BJ (cell line): ENCODE measurements at places on chromosomes 2 and 18. TPM values are rescaled to one million over a fixed set of nuclear protein-coding genes. Genes with fewer than 3 reads are reported as not detected.

DNA sequence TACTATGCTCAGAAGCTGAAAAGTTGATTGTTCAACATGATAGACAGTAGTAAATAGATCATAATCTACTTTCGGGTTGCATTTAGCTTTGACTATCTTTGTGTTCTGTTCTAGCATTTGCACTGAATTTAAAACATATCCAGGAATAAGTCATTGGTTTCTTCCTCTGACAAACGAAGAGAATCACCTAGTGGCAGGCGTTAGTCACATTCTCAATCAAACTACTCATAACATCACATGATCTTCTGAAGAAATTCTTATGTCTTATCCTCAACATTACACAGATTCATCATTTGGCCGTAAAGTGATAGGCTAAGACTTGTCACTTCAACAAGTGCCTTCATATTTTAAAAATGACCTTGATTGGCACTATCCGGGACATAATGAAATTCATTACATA lies 63.6 kb upstream of the TTC21B start:
- DNase-seq, result no peak

The SERPINB13 gene
- polyA plus RNA-seq, result not detected in 2 replicates

DNA sequence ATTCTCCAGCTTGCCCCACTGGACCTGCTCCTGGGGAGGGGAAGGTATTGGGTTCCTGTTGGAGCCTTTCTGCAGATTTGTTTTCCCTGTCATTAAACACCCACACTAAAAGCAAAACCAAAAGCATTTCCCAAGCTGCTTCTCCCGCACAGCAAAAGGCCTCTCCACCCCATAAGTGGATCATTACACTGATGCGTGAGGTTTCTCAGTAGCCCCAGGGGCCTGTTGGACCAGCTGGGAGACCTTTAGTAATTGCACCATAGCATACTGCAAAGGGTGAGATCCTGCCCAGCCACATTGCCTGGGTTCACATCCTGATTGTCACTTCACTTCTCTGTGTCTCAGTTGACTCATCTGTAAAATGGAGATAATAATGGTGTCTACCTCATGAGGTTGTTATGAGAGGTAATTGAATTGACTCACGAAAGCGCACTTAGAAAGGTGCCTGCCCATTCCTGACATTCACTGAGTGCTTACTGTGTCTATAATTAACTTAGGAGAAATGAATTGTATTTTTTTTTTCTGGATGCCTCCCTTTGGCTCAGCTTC lies 43.9 kb downstream of the TOGARAM2 start:
- no peak for DNase-seq

The POTEI gene
- not detected in 2 replicates for polyA plus RNA-seq

- DNase-seq, result no peak
These were observed 269.7 kb upstream of the APCDD1 start for GRCh38 chr18:10184776-10185175.

DNA sequence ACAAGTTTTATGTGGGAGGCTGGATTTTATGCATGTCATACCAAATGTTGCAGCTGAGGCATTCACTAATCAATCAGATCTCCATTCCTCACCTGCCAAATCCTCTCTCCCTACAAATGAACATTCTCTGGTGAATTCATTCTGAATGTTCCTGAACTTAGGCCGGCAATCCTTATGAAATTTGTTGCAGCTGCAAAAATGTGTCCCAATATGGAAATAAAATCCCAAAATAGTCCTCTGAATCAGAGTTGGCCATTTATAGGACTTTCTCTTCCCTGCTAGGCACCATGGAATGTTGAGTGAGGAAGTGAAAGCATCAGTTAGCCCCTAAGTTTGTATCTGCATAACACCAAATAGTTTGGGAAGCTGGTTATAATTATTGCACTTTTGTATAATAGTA lies 25.6 kb downstream of the GCA start:
- no peak for DNase-seq

DNA sequence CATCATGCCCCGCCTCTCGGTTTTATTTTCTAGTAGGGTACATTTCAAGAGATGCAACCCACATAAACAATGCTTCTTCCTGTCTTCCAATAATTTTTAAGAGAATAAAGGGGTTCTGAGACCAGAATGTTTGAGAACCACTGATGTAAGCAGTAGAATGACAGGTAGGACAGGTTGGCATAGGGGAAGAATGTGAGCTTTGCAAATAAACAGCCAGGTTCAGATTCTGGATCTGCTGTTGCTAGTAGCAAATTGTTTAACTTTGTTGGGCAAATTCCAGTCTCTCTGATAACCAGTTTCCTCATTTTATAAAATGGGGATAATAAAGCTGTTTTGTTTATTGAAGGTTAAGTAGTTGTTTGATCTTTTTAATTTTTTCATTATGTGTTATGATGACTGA lies 32.8 kb downstream of the SOCS6 start:
- no peak for DNase-seq

DNA sequence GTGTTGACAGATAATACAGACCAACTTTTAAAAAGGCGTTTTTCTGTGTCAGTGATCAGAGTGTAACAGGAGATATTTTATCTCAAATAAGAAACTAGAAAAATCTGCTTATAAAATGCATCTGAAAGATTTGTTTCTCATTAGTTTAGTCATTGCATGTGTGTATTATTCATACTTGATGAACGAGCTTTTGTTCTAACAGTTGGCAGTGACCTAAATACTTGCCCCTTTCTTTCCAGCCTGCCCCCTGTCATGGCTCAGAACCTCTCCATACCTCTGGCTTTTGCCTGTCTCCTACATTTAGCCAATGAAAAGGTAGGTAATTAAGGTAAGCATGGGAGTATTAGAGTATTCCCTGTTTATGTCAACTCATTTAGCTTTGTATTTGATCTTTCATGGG lies 33.6 kb downstream of the NCAPH start:
- DNase-seq, result no peak

DNA sequence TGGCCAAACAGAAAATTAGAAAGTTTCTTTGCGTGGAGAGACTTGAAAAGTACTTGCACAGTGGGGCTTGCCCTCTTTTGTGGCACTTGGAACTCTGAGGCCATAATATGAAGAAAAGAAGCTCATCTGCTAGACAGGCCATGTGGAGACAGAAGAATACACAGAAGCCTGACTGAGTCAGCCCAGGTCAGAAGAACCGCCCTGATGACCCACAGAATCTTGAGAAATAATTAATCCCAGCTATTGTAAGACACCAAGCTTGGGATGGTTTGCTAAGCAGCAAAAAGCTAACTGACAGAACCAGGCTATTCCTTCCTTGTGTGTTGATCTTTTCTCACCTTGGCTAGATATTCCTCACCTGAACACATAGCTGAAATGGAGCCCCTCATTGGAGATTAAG lies 33.7 kb downstream of the G6PC2 start:
- DNase-seq, result no peak

GRCh38 chr2:168663993-168664392 lies 138.4 kb upstream of the NOSTRIN start:
- no peak for DNase-seq

The LRRC30 gene
- not detected in 2 replicates for polyA plus RNA-seq

The BBS5 gene
- 1.8 and 2.6 TPM in 2 replicates for polyA plus RNA-seq

DNA sequence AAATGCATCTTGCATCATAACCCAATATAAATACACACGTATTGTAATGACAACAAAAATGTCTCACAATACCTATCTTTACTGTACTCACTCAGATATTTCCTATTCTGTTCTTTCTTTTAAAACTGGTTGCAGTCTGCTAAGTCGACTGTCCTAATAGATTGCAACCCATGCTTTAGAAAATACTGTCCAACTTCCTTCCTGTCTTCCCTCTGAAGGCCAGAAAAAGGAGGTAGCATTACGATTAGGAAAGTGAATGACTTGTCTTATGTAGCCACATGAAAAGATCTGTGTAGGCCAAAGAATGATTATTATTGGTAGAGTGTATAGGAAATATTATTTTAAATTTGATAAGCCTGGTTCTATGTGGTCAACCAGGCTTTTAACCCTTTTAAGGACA lies 134.1 kb downstream of the FAM210A start:
- no peak for DNase-seq

The LAMA3 gene
- polyA plus RNA-seq, result 5.6 and 6.6 TPM in 2 replicates

The POTEC gene
- polyA plus RNA-seq, result not detected in 2 replicates

DNA sequence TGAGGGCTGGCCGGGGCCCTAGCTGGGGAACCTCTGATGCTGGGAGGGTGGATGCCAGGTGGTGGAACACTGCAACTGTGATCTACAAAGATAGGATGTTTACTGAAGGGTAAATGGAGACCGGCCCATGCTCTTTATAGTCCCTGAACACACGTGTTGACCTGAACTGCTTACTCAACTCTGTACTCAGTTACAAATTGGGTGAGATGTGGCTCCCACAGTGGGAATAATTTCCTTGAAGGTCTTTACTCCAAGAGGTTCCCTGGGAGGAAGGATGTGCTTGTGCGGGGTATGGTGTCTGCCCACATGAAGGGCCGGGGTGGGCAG lies 254.1 kb downstream of the PRKCE start:
- no peak for DNase-seq

- DNase-seq, result no peak
These were observed 62.5 kb upstream of the LGALSL start for GRCh38 chr2:64391424-64391823.

DNA sequence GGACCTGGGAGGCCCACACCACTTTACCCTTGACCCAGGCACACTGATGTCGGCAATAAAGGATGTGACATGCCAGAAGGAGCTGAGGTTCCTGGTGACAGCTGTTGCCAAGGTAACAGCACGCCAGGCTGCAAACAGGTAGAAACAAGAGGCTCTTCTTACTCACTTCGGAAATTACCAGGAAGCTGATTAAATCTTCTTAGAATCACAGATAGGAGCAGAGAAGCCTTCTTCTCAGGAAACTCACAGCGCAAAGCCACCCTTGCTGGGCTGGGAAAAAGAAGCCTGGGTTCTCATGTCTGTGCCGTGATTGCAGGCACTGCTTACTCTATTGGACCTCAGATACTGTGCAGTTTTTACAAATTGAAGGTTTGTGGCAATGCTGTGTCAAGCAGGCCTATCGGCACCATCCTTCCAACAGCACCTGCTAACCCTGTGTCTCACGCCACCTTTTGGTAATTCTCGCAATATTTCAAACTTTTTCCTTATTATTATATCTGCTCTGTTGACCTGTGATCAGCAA lies 61.0 kb upstream of the TAF1B start:
- no peak for DNase-seq

DNA sequence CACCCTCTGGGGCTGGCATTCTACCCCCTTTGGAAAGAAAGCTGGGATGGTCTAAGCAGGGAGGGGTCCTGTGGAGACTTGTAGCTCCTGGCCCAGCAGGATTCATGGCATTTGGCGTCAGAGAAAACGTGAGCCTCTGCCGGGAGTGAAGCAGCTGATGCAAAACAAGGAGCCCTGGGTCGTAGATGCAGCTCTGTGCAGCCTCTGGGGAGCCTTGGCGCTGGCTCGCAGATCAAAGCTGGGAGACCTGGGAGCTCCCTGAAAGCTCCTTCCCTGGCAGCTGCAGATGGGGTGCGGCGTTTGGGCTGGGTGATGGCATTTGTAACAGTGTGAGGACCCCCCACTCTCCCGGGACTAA lies 148.3 kb downstream of the KLHL29 start:
- DNase-seq, result no peak

DNA sequence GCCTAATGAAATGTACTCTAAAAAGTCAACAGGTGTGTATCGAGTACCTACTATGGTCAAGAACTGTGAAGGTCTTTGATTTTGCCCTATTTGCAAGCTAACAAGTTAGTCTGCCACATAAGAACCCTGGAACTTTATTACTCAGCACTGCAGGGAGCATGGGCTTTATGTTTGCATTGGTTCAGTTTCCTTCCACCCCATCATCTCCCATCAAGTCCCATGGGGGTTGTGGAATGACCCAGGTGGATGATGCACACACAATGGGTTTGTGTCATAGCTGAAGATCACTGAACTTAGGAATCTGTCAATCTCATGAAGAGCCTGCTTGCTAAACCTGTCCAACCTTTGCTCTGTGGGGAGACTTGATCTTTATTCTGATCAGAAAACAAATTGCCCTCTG lies 265.5 kb downstream of the RPRM start:
- DNase-seq, result no peak

DNA sequence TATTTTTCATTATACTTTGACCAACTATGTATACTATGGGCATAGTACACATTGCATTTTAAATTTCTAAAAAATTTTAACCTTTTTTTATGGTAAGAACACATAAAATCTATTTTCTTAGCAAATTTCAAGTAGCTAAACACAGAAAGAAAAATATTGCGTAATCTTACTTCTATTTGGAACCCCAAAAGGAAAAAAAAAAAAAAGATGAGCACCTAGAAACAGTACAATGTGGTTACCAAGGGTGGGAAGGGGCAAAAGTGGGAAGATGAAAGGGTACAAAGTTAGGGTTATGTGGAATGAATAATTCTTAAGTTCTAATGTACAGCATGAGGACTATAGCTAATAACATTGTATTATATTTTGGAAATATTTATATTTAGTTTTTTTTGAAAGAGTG lies 205.0 kb upstream of the EPHA4 start:
- no peak for DNase-seq

The LHCGR gene
- not detected in 2 replicates for polyA plus RNA-seq

DNA sequence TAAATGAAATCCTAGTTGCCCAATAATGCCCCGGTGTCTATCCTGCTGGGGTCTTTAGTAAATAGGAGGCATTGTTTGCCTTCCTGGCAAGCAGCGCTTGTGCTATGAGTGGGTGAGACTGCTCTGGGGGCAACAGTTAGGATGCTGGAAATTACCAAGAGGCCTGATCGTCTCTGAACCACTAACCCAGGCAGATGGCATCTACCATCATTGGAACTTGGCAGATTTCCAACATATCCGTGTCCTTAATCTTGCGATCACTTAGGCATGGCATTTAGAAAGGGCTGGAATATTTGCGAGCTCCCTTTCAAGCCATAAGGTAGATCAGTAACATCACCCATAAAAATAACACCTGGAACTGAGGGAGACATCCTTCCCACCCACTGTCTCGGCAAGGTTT lies 18.8 kb upstream of the SH3RF3 start:
- DNase-seq, result no peak

GRCh38 chr2:129934044-129934822 lies 45.2 kb upstream of the RAB6C start:
- DNase-seq, result no peak

GRCh38 chr2:171941316-171941699 lies 19.0 kb downstream of the HAT1 start:
- no peak for DNase-seq

GRCh38 chr2:6535572-6535971 lies 330.1 kb downstream of the CMPK2 start:
- no peak for DNase-seq

- DNase-seq, result no peak
These were observed 47.1 kb upstream of the REL start for GRCh38 chr2:60834270-60834717.

DNA sequence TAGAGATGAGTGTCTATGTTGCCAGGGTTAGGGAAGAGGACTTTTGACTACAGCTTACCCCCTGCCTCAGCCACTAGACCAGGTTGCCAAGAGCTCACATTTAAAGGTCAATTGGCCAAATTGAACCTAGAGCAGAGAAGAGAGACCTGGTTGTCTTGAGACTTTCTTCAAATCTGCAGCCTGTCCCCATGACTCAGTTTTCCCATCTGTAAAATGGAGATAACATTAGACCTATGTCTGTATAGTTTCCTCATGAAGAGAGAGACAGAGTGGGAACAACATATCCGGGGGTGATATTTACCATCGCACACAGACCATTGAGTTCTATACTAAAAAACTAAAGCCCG lies 1.6 kb upstream of the LIPG start:
- no peak for DNase-seq

- no peak for DNase-seq
These were observed 21.7 kb downstream of the DDX18 start for GRCh38 chr2:117835990-117836760.

GRCh38 chr18:24491927-24492834 lies 31.7 kb downstream of the HRH4 start:
- no peak for DNase-seq

- no peak for DNase-seq
These were observed 162.6 kb downstream of the FMNL2 start for GRCh38 chr2:152497481-152498052.
